Dermis microvascular lymphatic vessel endothelial cell (primary cell): ENCODE measurements at places on chromosomes 11 and 22. TPM values are rescaled to one million over a fixed set of nuclear protein-coding genes. Genes with fewer than 3 reads are reported as not detected.

The OR5AL1 gene
- total RNA-seq: not detected in 2 replicates

The HDHD5 gene
- total RNA-seq: 31.5 and 41.7 TPM in 2 replicates

The RAB3IL1 gene
- total RNA-seq: 1.9 and 11.3 TPM in 2 replicates

The KBTBD3 gene
- total RNA-seq: 2.9 and 4.0 TPM in 2 replicates

The FGF3 gene
- total RNA-seq: not detected in 2 replicates

The ZNRF3 gene
- 1.5 and 2.5 TPM in 2 replicates for total RNA-seq

The GP1BB gene
- total RNA-seq: 2.7 and 5.3 TPM in 2 replicates

The NLRP14 gene
- total RNA-seq: under 0.01 TPM in 2 replicates

The CCDC89 gene
- not detected in 2 replicates for total RNA-seq

The EPS8L2 gene
- total RNA-seq: 2.7 and 3.0 TPM in 2 replicates
